ENCODE measurements at places on chromosomes 7 and 10.

DNA sequence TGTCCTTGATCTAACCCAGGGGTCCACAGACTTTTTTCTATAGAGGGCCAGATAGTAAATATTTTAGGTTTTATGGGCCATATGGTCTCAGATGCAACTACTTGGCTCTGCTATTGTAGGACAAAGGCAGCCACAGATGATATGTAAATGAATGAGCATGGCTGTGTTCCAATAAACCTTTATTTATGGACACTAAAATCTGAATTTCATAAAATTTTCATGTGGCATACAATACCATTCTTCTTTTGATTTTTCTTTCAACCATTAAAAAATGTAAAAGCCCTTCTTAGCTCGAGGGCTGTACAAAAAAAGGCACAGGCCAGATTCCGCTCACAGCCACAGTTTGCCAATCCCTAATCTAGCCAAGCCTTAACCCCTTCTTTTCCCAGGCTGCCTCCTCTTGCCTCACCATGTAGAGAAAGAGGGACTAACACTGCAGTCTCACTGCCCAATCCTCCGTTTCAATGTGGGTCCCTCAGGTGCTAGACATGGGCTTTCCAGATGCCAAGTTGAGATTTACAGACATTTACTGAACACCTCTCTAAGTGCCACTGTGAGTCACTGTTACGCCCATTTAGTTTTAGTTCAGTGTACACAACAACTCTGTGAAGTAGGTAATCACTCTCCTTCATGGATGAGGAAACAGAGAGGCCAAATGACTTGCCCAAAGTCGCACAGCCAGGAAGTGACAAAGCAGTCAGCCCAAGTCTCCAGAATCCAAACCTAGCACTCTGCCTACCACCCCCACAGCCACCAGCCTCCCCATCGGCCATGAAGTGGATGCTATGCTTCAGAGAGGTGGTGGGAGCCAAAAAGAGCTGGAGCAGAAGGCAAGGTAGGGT, 132.6 kb upstream of the PDLIM1 start:
- no peak for DNase-seq

DNA sequence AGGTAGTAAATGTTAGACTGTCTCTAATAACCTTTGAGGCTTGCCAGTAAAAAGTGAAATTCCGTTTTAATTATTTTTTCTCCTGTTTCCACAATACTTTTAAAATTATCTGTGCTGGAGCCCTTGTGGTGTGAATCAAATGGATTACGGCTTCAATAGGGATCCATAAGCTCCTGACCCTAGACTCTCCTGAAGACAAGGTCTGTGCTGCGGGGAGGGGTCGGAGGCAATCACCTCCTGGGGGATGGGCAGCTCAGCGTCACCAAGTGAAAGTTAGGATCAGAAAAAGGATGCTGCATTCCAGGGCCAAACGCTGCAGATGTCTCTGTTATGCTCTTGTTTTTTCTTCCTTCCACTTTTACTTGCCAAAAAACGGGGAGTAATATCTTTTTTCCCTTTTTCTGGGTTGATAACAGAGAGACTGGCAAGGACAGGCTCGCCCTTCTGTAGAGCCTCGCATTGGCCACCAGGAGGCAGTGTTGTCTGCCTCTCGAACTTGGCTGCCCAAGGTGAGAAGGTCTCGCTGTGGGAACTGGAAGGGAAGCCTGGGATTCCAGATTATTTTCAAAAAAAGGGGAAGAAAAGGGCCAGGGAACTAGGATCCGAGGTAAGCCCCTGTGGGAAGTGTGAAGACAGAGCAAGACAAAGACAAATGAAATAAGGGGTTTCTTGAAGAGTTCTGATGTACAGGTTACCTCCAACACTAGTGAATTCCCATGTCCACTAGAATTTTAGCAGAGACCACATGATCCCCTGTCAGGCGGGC, 621.9 kb downstream of the ACTR3B start:
- DNase-seq: no peak

GRCh38 chr10:90917238-90917967, 3.5 kb downstream of the ANKRD1 start:
- DNase-seq: no peak

DNA sequence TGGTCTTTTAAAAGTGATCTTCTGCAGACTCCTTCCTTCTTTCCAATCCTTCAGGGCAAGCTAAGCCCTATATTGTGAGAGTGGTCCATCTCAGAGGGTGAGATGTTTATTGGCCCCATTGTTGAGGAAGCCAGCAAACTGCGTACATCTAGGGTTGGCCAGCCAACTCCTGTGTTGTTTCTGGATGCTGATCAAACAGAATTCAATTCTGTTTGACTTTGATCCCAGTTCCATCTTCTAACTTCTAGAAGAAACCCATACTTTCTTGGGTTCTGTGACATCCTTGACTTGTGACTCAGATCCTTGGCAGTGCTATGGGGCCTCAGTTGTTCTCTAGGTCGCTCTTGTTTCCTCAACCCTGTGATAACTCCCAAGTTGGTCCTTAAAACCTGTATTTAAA, 116.2 kb downstream of the LSMEM1 start:
- no peak for DNase-seq

GRCh38 chr7:155761162-155761561, 51.1 kb downstream of the SHH start:
- no peak for DNase-seq

- DNase-seq: no peak
Measured at GRCh38 chr10:72126184-72126871, 38.0 kb upstream of the SPOCK2 start.

GRCh38 chr10:133438711-133439273, 14.4 kb upstream of the SPRN start:
- no peak for DNase-seq

DNA sequence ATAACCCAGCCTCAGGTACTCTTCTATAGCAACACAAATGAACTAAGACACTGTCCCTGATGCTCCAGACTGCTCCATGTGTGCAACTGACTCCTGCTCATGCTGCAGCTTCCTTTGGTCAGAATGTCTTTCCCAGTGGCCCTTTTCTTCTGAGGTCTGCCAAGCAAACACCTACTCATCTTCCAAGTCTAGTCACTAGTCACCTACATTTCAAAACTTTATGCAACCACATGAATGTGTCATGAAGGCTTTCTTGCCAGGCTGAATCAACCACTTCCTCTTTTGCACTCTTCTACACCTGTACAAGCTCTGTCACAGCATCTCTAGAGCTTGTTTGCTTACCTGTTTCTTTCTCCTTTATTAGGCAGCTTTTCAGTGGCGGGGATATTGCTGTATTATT, 75.8 kb downstream of the LSMEM1 start:
- DNase-seq: no peak

GRCh38 chr10:102375250-102375649, 20.3 kb upstream of the NFKB2 start:
- DNase-seq: no peak

DNA sequence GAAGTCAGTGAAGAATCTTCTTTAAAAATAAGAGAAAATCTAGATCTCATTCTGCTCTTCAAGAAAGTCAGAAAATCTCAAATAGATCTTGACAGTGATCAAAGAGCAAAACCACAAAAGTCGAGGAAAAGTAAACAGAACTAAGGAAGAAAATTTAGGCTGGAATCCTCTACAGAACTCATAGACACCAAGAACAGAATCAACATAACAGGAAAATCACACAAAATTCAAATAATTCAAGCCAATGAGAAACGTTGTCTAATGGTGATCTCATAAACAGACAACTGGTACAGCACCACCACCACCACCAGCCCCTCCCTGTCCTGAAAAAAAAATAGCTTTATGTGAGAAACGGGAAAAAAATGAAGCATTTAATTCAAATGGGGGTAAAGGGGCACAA, 6.9 kb downstream of the ITGB1 start:
- no peak for DNase-seq

DNA sequence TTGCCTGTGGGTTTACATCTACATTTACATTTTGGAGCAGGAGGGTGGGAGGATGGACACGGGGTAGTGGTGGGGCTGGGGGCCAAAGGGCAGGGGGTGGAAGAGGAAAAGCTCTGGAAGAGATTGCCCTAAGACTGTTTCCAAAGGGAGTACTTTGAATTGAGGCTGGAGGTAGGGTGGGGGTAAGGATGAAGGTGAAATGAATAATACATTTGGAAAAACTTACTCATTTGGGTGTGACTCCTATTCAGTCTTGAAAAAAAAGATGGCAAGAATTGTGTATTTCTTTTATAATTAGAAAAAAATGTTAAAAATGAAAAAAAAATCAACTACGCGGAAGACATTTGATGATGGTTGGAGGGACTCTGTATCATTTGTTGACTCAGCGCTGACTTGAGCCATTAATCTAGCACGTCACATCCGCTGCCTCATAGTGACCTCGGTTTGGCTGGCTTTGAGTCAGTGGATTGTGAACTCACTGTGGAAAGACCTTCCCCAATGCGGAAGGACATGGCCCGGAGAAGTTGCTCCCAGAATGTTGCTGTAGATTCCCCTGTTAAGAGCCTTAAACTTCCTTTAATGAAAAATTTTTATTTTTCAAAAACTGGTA, 2.8 kb downstream of the FAM180A start:
- DNase-seq: no peak

- DNase-seq: no peak
Measured at GRCh38 chr10:70843333-70843732, 27.6 kb downstream of the SGPL1 start.

DNA sequence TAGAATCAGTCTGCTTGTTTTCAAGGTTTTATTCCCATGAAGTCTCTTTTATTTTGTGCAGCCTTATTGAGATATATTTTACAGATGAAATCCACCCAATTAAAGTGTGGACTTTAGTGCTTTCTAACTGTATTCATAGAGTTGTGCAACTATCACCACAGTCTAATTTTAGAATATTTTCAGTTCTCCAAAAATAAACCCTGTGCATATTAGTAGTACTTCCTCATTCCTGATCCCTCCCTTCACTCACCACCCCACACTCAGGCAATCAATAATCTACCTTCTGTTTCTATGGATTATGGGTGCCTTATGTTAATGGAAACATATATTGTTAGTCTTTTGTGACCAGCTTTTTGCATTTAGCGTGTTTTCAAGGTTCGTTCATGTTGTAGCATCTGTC, 185.7 kb upstream of the TMEM72 start:
- no peak for DNase-seq

- no peak for DNase-seq
Measured at GRCh38 chr7:139696552-139696951, 81.2 kb downstream of the HIPK2 start.
